Heart left ventricle (tissue), 16 donors: ENCODE measurements at places on chromosomes 5 and 9. TPM values are rescaled to one million over a fixed set of nuclear protein-coding genes. Genes with fewer than 3 reads are reported as not detected.

- DNase-seq: no peak
Measured at GRCh38 chr5:126849101-126849678, 72.3 kb downstream of the LMNB1 start.

DNA sequence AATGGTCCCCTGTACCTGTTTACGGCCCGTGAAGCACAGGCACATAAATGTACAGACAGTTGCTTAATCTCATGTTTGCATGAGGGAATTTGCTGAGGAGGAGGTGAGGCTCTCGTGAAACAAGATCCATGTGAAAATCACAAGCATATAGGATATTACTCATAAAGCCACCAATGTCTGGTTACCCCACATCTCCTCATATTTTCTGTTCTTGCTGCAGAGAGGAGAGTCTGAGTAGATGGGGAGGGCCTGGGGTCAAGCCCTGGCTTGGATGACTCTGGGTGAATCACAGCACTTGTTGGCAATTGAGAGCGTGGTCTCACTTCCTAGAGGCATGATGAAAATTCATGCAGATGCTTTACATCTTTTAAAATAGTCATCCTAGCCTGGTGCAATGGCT is 975 bp downstream of the AGXT2 start:
- DNase-seq: no peak

DNA sequence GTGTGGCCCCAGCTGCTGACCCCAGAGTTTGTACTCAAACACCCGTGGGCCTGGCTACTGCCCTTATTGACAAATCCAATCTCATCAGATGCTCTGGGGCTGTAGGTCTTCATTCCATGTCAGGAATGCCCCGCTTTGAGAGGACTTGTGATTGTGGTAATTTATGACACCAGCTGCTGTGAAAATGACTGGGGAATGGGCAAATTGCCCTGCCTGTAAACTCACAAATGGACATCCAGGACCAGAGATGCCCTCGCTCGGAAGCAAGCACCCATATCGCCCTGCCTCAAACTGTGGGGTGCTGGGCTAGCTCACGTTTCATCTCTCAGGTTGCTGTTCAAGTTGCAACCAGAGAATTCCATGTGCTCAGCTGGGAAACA is 225.9 kb upstream of the MAP3K1 start:
- DNase-seq: no peak

GRCh38 chr5:57299986-57300385 is 126.1 kb downstream of the GPBP1 start:
- DNase-seq: no peak

GRIN3A gene
- 0.09 TPM for total RNA-seq

LPAR1 gene
- 13.3 TPM for total RNA-seq

NMUR2 gene
- total RNA-seq: not detected
